Substantia nigra (tissue), 51 donors: ENCODE measurements at places on chromosomes 3 and 15.

DNA sequence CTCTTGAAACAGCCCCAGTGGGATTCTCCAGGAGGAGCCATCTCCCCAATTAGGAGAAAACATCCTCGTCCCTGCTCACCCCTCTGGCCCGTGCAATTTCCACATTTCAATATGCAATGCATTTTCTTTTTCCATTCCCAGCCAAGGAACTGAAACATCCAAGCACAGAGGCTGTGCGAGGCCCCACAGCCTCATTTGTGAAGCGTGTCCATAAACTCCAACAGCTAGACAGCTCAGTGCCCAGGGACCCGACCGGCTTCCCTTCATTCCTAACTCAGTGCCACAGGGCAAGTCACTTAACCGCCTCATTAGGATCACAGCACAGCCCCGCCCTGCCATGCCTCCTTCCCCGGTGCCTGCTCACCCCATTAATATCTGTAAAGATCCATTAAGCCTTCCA is 204.2 kb upstream of the IGF1R start:
- no peak for DNase-seq

DNA sequence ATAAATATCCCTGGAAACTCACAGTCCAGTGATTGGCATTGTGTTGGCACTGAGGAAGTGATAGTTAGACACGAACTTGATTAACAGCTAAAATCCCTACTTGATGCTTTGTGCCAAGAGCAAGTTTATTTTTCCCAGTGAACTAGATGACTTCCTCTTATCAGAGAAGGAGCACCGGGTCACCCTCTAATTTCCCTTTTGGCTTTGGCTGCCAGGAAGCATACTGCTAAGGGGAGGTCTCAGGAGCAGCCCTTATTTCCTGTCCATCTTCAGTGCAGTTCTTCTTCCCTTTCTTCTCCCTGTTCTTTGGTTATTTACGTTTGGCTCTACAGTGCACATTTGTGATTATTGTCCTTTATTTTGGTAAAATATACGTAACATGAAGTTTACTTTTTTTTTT is 13.0 kb downstream of the FBLN2 start:
- no peak for DNase-seq

GRCh38 chr15:92163641-92164040 is 230.0 kb upstream of the ST8SIA2 start:
- DNase-seq, result no peak

DNA sequence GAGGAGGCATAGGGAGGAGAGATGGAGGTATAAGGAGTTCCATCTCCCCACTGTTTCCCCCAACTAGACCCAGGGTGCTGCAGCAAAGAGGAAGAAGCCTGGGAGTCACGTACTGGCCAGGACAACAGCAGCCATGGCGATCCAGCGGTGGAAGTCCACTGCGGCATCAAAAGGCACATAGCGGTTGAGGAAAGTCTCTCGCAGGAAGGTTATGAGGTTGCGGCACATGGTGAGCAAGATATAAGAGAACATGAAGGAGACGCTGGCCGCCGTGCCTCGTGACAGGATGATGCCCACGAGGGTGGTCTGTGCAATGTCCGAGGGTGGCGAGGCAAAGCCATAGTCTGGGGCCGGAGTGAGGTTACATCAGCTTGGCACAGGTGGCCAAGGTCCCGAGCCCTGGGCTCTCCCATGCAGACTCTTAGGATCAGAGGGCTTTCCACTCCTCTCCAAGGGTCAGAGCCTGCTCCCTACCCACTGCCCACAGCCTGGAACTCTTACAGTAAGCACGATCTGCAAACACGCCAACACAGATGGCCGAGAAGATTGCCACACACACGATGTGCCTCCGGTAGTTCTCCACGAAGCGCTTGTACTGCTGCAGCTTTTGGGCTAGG is 14.3 kb downstream of the DUOX2 start:
- DNase-seq, result no peak

- no peak for DNase-seq
Observed at GRCh38 chr3:173066044-173067004, 74.7 kb downstream of the SPATA16 start.

- no peak for DNase-seq
Observed at GRCh38 chr15:68421115-68421551, 10.8 kb downstream of the ITGA11 start.

- DNase-seq, result no peak
Observed at GRCh38 chr3:11556851-11557644, 86.7 kb downstream of the VGLL4 start.

DNA sequence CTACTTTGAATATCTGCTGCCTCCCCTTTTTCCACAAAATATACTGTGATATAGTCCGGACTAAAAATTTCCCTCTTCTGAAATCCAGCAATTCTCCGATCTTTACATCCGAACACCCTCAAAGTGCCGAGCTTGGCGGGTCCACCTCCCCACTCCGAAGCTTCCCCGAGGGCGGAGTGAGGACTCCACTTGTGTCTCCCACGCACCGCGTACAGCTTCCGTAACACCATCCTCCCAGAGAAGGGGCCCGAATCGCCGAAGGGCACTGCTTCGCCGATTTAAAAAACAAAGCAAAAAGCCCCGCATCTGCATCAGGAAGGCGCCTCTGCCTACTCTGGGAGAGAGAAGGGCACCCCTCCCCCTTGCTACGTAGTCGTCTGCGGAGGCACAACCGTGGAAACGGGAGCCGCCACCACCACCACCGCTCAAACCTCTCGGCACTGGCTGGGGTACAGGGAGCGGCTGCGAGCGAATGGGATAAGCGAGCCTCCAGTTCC is 551 bp downstream of the NCBP2 start:
- no peak for DNase-seq

DNA sequence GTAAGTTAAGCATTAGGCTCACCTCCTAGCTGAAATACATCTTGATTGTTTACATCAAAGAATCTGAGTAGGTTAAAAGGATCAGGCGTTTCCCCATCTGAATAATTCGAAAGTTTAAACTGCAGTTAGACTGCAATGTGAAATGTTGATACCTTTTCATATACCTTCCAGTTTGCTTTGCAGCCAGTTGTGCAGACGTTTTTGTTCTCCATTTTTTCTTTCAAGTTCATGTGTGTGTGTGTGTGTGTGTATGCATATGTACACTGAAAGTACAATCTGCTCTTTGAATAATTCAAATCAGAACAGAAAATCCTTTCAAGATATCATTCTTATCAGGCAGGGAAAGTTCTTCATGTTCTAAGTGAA is 2.9 kb downstream of the ITPR1 start:
- DNase-seq, result no peak

DNA sequence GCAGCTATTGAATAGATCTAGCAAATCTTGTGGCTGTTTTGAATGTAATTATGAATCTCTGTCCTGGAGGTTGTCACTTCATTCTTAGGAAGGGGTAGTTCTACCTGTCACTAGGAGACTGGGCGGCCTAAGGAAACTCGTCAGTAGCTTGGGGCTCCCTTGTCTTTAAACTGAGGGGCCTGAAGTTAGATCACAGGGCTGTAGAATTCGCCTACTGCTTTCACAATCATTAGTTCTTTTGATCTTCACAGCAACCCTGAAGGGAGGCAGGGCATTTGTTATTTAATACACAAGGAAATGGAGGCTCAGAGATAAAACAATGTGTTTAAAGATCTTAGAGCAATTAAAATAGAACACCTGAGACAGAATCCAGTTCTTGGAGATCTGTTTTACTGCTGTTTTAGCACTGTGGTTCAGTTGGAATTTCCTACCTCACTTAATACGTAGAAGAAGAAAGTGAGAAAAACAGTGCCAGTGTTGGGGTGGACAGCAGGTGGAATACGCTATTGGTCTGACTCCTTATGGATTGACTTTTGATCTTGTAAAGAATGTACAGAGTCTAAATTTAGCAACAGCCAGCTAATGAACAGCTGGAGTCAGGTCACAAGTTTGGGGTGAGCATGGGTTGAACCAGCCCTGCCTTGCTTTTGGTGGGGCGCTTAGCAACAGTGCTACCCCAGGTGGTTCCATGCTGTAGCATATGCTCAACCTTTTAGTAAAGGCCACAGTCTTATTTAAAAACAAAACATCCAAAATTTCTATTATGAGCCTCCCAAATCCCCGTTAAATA is 71.4 kb upstream of the BHLHE40 start:
- no peak for DNase-seq

GRCh38 chr15:36722555-36722954 is 143.1 kb downstream of the CDIN1 start:
- DNase-seq, result no peak

DNA sequence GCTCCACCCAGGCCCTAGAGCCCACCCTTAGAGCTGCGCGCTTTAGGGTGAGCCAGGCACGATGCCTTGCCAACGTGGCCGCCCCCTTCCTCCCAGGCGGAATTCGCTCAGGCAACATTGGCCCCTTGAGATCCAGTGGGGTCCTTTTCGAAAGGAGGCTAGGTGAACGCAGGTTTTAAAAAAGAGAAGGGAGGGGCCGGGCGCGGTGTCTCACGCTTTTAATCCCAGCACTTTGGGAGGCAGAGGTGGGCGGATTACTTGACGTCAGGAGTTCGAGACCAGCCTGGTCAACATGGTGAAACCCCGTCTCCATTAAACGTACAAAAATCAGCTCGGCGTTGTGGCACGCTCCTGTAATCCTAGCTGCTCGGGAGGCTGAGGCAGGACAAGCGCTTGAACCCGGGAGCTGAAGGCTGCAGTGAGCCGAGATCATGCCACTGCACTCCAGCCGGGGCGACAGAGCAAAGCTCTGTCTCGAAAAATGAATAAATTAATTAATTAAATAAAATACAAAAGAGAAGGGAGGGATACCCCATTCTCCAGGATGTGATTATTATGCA is 984 bp upstream of the RPP25 start:
- no peak for DNase-seq

DNA sequence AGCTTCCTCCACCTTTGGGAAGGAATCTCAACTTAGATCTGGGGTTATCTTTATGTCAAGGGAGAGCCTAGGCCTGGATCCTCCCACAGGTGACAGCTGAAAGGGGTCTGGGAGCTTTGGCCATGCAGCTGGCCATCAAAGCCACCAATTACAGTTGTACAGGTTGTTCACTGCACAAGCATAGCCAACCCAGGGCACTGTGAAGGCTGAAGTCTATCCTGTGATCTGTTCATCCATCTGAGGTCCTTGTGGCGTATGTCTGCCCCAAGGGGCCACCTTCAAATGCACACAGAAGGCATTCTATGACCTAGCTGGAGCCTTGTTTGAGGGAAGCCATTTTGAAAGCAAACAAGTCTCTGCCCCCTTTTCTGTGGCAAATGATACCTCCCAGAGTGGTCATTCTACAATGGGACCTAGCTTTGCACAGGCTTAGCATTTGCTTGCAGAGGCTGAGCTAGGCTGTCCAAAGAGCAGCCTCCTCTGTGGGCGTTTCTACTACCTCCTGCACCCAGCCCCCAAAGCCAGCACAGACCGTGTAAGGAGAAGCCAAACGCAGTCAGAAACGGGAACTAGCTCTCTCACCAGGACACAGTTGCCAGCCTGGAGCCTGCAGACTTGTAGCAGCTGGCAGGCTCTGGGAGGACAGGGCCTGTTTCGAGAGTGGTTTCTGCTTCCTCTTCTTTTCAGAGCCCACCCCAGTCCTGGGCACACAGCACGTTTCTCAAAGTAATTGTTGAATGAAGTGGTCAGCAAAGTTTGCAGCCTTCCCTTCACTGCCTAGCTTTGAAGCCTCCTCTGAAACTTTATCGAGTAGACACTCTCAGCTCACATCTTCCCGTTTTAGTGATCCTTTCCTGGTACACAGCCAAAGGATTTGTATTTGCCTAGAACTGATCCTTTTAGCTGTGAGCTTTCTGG is 157.3 kb upstream of the SMAD3 start:
- no peak for DNase-seq

- DNase-seq, result no peak
Observed at GRCh38 chr15:41411441-41411840, 5.5 kb upstream of the RTF1 start.

- DNase-seq, result no peak
Observed at GRCh38 chr3:67329358-67329757, 325.1 kb downstream of the SUCLG2 start.

DNA sequence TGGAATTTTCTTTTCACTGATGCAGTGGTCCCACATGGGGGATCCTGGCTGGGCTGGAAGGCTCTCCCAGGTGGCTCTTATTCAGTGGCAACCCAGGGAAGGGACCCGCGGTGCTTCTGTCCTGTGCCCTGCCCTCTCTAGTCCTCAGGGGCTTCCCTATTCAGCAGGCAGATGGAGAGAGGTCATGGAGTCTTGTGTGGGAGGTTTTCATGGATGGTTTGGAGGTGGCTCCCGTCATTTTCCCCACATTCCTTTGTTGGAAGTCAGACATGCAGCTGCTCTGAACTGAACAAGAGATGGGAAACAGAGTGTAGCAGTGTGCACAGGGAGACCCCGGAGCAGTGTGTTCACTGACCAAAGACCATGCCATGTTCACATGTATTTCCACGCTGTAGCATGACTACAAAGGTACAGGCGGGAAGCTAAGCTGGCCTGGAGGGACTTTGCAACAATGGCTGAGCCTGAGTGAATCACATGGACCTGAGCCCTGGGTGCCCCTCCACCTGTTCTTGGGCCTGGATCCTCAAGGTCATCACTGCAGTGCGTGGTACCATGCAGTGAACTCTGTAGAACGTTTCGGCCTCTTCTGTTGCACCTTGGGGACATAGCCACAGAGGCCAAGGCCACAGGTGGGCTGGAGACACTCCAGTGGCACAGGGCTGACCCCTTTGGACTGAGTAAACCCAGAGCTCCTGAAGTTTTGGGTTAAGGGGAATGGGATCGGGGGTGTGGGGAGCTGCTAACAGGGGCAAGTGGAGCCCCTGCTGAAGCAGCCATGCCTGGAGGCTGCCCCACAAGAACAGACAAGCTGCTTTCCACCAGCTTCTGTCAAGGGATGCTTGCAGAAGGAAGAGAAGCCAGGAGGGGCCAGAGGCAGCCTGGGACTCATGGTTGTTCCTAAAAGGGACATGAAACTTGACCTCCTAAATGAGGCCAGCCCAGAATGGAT is 123.0 kb downstream of the ASB7 start:
- no peak for DNase-seq

DNA sequence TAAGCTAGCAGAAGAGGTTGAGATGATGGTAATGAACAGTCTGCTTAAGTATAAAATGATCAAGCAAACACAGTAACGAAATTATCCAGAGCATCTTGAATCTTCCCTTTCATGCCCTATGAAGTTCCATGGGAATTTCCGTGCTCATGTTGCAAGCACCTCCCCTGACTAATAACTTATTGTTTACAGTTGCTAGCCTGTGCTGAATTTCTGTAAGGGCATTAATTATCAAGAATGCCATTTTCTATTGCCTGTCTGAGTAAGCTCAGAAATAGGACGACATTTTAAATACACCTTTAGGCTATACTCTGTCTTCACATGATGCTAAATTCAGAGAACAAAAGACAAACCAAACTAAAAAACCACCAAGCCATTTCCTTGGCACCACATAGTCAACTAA is 257.5 kb upstream of the LRTM1 start:
- no peak for DNase-seq

- DNase-seq, result no peak
Observed at GRCh38 chr3:112247900-112248299, 46.1 kb downstream of the SLC9C1 start.

DNA sequence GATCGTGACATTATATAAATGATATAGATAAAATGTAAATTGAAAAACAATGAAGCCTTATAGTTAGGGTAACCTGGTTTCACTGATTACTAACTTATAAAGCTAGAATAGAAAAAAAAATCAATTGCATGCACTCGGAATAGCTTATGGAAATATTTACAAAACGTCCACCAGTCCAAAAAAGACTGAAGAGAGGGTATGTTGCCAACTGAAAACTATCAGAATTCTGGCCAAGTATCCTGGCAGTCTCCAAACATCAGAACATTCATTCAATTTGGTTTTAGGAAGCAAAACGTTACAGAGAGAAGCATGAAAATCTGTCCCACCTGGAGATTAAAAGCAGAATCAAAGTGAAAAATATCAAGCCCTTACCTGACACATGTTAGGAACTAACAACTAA is 892.4 kb downstream of the ROBO1 start:
- no peak for DNase-seq
